ENCODE measurements at places on chromosomes 6 and 20. TPM values are rescaled to one million over a fixed set of nuclear protein-coding genes. Genes with fewer than 3 reads are reported as not detected.

EYA4 gene
- total RNA-seq, result 14.5 TPM

ADGB gene
- not detected for total RNA-seq

BNIP5 gene
- total RNA-seq, result not detected

NNAT gene
- 1.2 TPM for total RNA-seq

IRAK1BP1 gene
- total RNA-seq, result 5.4 TPM

TP53TG5 gene
- not detected for total RNA-seq
